ENCODE measurements at places on chromosomes 12 and 14. TPM values are rescaled to one million over a fixed set of nuclear protein-coding genes. Genes with fewer than 3 reads are reported as not detected.

DNA sequence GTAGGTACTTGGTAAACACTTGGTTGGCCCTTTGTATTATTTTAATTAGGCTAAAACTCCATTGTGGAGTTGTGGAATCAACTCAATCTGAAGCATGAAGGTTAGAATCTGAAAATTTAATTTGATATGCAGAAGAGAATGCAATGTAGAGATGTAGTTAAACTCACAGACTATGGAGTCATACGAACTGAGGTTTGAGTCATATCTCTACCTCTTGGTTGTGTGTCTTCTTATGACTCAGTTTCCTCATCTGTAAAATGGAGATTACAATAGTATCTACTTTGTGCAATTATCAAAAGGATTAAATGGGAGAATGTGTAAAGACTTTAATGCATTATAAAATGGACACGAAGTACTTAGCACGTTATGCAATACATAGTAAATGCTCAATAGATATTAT lies 146.0 kb upstream of the IFNG-AS1 start:
- peaks cover 6% of the 10 kb centered on the region for H3K36me3 ChIP-seq
- DNase-seq: no peak
- H3K4me3 ChIP-seq: no peak overlapping the region
- H3K27me3 ChIP-seq: no peaks in the 10 kb centered on the region
- H3K27ac ChIP-seq: no peak overlapping the region
- no peaks in the 10 kb centered on the region for H3K4me1 ChIP-seq

GRCh38 chr14:52402812-52403526 lies 88.9 kb downstream of the PTGER2 start:
- H3K27me3 ChIP-seq: no peaks in the 10 kb centered on the region
- no peak for DNase-seq
- peaks cover 10% of the 10 kb centered on the region for H3K4me1 ChIP-seq
- H3K4me3 ChIP-seq: no peak overlapping the region
- H3K36me3 ChIP-seq: no peaks in the 10 kb centered on the region

DNA sequence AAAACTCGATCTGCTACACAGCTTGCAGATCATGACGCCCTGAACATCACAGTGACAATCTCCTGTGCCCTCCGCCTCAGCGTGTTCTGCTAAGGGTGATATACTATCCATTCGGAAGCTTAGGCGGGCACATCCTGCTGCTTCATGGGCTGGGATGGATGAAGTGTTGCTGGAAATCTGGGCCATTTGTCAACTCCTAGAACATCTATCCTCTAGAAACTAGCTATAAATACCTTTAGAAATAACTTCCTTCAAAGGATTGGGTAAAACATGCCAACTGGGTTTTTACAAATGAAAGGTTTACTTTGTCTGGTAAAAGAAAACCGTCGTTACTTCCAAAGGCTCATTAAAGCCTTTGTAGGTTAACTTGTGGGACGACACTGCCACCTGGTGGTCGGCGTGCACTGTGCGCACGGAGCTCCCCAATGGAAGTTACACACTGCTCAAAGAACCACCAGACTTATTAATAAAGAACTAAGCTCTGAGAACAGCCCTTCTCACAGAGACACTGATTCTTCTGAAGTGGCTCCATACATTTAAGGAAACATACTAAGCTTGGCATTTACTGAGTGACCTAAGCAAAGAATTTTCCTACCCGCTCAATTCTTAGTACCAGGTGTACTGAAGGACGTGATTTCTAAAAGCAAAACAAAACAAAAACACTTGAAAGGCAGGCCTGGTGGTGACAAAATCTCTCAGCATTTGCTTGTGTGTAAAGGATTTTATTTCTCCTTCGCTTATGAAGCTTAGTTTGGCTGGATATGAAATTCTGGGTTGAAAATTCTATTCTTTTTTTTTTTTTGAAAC lies 21.6 kb upstream of the CACNA2D4 start:
- no peak overlapping the region for H3K27ac ChIP-seq
- peaks cover 34% of the 10 kb centered on the region for H3K27me3 ChIP-seq

The FAR2 gene
- 1.7 TPM for total RNA-seq

DNA sequence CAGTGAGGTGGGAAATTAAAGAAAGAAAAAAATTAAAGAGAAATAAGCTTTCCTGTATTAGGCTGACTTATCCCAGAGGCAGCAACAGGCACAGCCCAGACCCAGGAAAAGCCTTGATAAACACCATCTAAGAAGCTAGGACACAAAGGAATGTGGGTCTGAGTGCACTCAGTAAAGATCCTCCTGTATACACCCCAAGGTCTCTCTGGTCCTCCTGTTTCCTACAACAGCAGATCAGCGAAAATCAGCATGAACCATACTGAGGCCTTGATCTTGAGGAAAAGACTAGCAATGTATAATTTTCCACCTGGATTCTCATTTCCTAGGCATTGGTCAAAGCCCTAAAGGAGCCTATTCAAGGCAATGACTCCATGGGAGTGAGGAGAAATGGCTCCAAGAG lies 486.3 kb upstream of the CCDC196 start:
- no peaks in the 10 kb centered on the region for H3K27me3 ChIP-seq
- no peak overlapping the region for H3K4me3 ChIP-seq
- H3K4me1 ChIP-seq: peaks cover 8% of the 10 kb centered on the region
- no peak for DNase-seq
- no peak overlapping the region for H3K27ac ChIP-seq
- no peaks in the 10 kb centered on the region for H3K36me3 ChIP-seq

GRCh38 chr12:117141097-117141898 lies 42.1 kb upstream of the TESC start:
- H3K27me3 ChIP-seq: no peaks in the 10 kb centered on the region
- peaks cover 24% of the 10 kb centered on the region for H3K36me3 ChIP-seq
- DNase-seq: no peak
- H3K27ac ChIP-seq: no peak overlapping the region
- no peak overlapping the region for H3K4me3 ChIP-seq
- no peaks in the 10 kb centered on the region for H3K4me1 ChIP-seq

DNA sequence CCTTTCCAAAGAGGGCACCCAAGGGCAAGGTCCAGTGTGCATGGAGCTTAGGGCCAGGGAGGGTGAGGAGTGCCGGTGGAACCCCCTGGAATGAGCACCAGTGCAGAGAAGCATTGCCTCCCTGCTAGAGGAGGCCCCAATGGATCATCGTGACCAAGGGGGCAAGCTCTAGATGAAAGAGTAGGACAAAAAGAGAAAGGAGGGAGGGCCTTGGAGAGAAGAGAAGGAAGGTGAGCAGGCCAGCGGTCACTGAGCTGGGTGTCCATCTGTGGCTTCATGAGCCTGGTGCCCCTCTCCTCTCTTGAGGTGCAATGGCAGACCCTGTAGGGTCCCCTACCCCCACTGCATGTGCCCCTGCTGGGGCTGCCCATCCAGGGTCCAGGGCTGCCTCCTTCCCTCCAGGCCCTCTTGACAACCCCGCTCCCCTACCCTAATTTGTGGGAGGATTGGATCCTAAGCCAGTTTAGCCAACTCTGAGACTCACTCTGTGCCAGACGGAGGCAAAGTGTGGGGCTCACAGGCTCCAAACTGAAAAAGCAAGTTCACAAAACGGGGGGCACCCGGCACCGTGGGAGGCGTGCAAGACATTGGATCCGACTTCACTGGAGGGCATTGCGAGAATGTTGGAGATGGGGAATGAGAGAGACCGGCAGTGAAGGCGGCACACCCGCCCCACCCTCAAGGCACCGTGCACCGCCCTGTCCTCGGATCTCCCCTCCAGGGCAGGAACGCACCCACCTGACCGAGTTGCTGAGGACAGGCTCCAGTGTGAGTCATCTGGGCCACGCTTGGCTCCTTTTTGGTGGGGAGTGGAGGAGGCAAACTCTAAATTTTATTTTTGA lies 207.5 kb downstream of the KIF26A start:
- H3K4me1 ChIP-seq: peaks cover 5% of the 10 kb centered on the region
- no peaks in the 10 kb centered on the region for H3K36me3 ChIP-seq
- DNase-seq: peak; percentile 5
- H3K27ac ChIP-seq: no peak overlapping the region
- H3K27me3 ChIP-seq: peaks cover 72% of the 10 kb centered on the region

All from MCF 10A (cell line).